T47D (cell line): ENCODE measurements at places on chromosomes 7 and 10.

- DNase-seq = no peak
Measured at GRCh38 chr10:51950371-51950995, 251.1 kb upstream of the CSTF2T start.

GRCh38 chr7:27771111-27771510, 31.1 kb downstream of the TAX1BP1 start:
- DNase-seq = no peak

- DNase-seq = no peak
Measured at GRCh38 chr7:65001291-65001814, 5.1 kb downstream of the ERV3-1 start.

DNA sequence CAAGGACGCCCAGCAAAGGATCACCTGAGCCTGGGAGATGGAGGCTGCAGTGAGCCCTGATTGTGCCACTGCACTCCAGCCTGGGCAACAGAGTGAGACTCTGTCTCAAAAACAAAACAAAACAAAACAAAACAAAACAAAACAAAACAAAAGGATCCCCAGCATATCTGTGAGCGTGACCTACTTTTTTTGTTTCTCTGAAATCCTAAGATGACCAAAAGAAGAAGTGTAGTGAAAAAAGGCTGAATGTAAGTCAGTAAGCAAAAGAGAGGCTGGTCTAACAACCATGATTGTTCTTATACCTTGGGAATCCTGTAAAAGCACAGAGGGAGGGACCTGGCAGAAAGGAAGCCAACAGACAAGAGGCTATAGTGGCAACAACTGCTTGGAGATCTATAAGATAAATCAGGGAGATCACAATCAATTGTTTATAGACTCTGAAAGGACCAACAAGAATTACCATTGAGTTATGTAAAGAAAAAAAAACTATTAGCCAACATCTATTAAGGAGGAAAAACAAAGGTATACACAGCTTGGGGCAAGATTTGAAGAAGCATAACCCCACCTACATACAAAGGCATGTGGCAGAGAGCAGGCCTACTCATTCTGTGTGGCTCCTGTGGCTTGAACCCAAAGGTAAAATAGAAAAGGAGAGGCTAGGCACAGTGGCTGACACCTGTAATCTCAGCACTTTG, 255.2 kb upstream of the KLF14 start:
- DNase-seq = peak; percentile 61

DNA sequence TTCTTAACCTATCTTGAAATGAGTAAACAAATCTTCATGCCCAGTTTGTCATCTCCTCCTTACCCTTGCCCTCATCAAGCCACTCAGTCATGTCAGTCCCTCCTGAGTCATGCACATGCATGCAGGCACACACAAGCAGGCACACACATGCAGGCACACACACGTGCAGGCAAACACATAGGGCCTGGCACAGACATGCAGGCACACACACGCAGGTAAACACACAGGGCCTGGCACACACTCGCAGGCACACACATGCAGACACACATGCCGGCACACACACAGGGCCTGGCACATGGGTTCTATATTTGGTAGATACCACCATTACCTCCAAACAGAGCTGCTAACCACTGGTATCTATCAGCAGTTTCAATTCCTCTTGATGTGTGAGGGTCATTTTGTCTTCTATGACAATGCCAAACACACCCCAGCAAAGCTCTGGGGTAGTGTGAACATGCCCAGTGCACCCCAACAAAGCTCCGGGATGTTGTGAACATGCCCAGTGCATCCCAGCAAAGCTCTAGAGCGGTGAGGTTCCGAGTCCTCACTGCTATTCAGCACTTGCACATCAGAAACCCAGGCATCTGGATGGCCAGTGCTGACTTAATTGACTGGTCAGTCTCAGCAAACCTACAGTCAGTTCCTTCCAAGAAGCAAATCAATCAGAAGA, 563.8 kb downstream of the PTPRN2 start:
- DNase-seq = no peak

GRCh38 chr10:70599319-70599718, 3.2 kb downstream of the PRF1 start:
- no peak for DNase-seq

- peak; percentile 86 for DNase-seq
Measured at GRCh38 chr7:34430456-34430855, 227.6 kb upstream of the NPSR1 start.

GRCh38 chr10:5206799-5207198, 10.2 kb downstream of the AKR1C4 start:
- no peak for DNase-seq

- DNase-seq = no peak
Measured at GRCh38 chr10:4266416-4267085, 481.5 kb upstream of the KLF6 start.

DNA sequence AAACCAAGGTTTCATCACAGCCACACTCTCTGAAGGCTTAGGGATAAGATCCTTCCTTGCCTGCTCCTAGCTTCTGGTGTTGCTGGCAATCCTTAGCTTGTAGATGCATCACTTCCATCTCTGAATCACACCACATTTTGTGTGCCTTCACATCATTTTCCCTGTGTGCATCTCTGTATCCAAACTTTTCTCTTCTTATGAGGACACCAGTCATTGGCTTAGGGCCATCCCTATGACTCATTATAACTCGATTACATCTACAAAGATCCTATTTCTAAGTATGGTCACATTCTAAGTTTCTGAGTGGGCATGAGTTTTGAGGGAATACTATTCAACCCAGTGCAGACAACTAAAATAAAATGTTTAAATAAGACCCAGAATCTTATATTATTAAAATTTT, 121.7 kb downstream of the C7orf25 start:
- DNase-seq = no peak

GRCh38 chr10:75288140-75288711, 52.5 kb upstream of the COMTD1 start:
- no peak for DNase-seq

- peak; percentile 42 for DNase-seq
Measured at GRCh38 chr7:148699782-148700629, 1.3 kb downstream of the CUL1 start.

DNA sequence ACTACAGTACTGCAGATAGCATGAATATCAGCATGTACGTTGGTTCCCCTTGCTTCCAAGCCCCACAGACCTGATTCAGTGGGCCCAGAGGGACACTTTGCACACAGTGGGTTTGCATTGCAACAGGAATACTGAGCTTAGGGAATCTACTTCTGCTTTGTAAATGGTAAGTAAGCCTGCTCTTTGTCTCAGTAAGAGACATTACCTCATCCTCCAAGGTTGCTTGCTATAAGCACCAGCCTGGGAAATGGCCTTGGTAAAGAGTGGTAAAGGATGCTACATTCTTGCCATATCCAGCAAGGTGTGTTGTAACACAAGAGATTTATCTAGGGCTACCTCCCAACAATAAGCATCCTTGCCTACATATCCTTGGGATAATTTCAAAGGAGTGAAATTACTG, 730.5 kb downstream of the INHBA start:
- DNase-seq = no peak

DNA sequence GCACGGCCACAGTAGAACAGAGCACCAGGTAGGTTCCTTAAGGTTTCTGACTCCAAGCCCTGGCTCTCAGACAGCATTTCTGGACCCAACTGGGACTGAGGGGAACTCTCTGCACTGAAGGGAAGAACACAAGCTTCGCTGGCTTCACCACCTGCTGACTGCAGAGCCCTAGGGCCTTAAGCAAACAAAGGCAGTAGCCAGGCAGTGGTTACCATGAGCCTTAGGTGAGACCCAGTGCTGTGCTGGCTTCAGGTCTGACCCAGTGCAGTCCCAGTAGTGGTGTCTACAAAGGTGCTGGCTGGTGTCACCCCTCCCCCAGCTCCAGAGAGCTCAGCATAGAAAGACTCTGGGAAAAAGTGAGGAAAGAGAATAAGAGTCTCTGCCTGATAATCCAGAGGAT, 59.5 kb downstream of the SIRT1 start:
- peak; percentile 6 for DNase-seq

DNA sequence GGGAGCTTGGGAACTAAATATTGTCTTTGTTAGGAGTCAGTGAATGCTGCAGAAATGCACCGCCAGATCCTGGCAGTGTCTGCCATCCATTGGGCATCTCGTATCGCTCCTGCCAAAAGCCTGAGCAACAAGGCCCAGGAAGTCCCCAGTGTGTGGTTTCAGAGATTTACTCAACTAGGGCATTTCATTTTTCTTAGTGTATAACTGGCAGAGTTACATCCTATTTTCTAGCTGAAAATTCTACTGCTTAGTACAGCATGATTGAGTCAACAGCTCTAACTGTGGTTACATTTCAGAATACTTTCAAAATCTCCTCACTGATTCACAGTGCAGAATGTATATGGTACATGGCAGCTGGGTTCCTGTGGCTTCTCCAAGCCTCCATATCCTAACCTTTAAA, 95.8 kb upstream of the CREB5 start:
- DNase-seq = no peak

GRCh38 chr10:124403548-124403947, 15.2 kb downstream of the OAT start:
- peak; percentile 84 for DNase-seq

DNA sequence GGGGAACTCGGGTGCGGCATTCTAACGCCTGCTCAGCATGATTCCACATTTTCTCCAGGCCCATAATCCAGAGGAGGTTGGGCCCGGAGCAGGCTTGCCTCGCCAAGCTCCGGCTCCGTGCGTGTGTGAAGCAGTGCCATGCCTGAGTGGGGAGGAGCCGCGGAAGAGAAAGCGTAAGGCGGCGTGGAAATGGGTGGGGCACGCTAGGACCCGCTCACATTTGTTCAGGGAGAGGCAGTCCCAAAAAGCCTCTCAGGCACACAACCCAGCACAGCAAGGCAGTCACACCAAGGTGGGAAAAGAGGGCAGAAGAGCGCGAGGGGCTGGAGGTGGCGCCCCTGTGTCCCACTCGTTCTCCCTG, 695 bp upstream of the VDAC2 start:
- DNase-seq = peak; percentile 86

GRCh38 chr10:100826983-100827818, 81.8 kb downstream of the PAX2 start:
- peak; percentile 98 for DNase-seq

- no peak for DNase-seq
Measured at GRCh38 chr7:105672801-105673200, 91.5 kb upstream of the EFCAB10 start.

GRCh38 chr10:59366290-59366689, 3.9 kb upstream of the FAM13C start:
- DNase-seq = no peak

DNA sequence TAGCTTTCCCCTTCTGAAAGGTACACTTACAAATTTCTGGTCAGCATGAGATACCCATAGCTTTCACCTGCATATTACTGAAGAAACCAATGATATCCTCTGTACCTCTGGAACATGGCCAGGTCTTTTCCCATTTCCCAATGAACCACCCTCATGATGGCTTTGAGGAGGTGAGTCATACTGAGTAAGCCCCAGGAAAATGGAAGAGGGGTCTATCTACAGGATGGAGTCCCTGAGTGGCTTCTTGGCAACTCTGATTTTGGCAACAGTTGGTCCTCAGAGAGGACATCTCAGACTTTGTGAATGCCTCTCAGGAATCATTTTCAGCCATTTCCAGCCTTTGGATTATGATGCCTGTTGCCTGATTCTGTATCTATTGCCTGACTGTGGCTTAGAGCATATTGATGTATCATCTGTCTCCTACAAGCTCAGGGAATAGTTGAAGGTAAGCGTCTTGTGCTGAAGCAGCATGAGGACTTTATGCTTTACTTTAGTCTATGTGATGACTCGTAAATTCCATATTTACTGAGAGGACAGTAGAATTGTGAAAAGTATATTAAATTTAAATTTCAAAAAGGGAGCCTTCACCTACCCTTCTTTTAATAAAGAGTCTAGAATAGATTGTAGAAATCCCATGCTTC, 84.7 kb upstream of the DKK1 start:
- DNase-seq = no peak

- no peak for DNase-seq
Measured at GRCh38 chr10:117224881-117225280, 16.0 kb upstream of the SLC18A2 start.

GRCh38 chr10:29671228-29671780, 36.5 kb upstream of the SVIL start:
- no peak for DNase-seq

GRCh38 chr10:11746883-11747539, 4.8 kb downstream of the ECHDC3 start:
- no peak for DNase-seq

DNA sequence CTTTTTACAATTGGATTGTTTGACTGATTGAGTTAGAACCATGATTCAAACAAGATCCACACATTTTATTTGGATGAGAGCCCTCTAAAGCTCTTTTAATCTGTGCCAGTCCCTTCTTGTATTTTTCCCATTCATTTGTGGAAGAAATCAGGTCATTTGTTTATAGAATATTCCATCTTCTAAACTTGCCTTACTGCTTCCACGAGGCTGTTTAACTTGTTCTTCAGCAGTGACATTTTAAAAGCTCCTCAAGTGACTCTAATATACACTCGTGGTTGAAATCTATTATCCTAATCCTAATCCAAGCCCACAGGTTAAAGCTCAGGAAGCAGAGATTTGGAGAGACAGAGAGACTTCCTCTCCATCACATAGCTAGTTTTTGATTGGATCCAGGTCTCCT, 155.4 kb upstream of the SVIL start:
- no peak for DNase-seq

- DNase-seq = no peak
Measured at GRCh38 chr10:13847201-13847631, 260.5 kb downstream of the PRPF18 start.

- no peak for DNase-seq
Measured at GRCh38 chr7:4069268-4070095, 612.6 kb upstream of the FOXK1 start.

DNA sequence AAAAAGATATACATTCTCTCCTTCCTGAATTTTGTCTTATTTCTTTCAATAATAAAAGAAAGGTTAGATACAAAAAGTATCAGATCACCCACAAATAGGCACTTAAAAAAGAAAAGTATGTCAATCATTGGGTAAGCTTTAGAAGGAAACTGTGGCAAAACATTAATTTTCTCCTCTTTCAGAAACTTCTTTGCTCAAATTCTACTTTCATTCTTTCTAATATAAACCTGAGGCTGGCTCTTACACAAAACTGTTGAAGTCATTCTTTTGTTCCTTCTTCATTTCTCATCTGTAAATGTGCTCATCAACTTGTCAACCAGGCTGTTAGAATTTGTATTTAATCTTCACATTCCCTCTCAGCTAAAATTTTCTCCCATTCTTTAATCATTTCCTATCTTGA, 124.6 kb downstream of the LRRN3 start:
- no peak for DNase-seq
